Umbilical cord (tissue), 2 donors: ENCODE measurements at places on chromosomes 5 and 9. TPM values are rescaled to one million over a fixed set of nuclear protein-coding genes. Genes with fewer than 3 reads are reported as not detected.
A peak's percentile ranks its signal among the peaks of the same experiment; 100 is the strongest.

GOLM1 gene
- 29.4 TPM for total RNA-seq

DNA sequence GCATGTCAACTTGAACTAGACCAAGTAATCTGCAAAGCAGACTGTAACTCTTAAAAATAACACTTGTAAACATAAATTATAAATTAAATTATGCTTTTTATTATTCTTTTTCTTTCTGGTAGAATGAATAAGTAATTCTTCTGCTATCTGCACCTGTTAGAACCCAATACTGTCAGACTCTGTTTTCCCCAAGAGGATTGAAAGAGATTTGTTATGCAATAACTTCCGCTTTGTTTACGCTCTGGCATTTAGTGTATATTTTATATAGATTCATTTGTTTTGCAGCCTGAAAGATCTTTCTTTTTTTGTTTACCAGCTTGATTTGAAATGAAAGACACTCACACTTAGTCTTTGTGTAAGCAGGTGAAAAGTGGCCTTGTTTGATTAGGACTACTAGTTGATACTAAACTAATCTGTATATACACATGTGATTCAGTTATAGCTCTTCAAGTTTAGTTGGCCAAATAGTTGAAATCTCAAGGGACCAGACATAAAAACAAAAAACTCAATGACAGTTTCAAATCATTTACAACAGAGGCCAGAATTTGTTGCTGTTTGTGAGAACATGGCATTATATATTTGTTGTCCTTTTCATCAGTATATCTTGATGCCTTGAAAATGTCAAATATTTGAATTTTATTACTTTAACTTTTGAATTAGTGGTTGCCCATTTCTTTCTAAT is 155.8 kb downstream of the PBX3 start:
- no peak for DNase-seq

- DNase-seq: peak; percentile 70
Observed at GRCh38 chr9:110828264-110828663, 159.7 kb downstream of the MUSK start.

LHX3 gene
- total RNA-seq: 0.24 TPM

ACER2 gene
- 2.2 TPM for total RNA-seq
